GM23338 (cell line): ENCODE measurements at places on chromosomes 6 and 20.

DNA sequence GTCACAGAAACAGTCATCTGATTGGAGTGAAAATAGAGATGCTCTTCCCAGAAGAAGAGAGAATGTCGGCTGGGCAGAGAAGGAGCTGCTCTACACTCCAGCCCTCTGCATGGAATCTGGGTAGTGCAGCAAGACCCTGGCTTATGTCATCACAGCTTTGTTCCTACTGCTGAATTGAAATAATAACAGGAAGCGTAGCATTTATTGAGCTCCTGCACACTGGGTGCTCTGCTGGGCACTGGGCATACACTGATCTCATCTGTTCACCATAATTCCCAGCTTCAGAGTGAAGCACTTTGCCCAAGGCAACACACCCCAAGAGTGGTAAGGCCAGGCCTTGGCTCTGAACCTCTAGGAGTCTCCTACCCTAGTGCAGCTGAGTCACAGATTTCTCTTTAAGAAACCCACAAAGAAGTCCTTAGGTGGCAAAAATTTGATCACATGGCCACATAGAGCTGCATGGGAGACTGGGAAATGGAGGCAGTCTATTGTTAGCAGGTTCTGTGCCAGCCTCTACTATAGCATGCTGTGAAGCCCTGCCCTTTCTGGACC is 3.9 kb upstream of the SDCBP2 start:
- no peak for DNase-seq

DNA sequence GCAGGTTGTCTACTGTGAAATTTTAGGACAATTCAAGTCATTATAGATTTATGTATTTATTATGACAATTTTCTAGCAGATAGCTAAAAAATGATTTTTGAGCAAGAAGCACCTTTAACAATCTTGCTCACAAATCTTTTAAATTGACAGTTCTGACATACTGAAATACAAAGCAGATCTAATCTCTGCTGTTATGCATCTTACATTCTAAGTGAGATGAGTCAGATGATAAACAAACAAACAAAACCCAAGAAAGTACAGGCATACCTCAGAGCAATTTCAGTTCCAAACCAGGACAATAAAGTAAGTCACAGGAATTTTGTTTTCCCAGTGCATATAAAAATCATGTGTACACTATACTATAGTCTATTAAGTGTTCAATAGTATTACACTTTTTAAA is 430.7 kb upstream of the PTCHD4 start:
- DNase-seq, result no peak

DNA sequence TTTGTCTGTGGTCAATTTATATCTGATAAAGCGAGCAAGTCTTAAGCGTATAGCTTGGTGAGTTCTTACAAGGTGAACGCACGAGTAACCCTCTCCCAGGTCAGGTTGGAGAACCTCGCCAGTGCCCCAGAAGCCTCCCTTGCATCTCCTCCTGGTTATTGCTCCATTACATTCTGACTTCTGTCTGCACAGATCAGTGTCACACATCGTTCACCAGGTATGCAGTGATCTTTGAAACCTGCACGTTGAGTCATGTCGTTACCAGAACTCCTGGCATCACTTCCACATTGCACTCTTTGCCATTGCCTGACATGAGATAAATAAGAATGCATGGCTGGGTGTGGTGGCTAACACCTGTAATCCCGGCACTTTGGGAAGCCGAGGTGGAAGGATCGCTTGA is 44.2 kb downstream of the AKAP12 start:
- no peak for DNase-seq

DNA sequence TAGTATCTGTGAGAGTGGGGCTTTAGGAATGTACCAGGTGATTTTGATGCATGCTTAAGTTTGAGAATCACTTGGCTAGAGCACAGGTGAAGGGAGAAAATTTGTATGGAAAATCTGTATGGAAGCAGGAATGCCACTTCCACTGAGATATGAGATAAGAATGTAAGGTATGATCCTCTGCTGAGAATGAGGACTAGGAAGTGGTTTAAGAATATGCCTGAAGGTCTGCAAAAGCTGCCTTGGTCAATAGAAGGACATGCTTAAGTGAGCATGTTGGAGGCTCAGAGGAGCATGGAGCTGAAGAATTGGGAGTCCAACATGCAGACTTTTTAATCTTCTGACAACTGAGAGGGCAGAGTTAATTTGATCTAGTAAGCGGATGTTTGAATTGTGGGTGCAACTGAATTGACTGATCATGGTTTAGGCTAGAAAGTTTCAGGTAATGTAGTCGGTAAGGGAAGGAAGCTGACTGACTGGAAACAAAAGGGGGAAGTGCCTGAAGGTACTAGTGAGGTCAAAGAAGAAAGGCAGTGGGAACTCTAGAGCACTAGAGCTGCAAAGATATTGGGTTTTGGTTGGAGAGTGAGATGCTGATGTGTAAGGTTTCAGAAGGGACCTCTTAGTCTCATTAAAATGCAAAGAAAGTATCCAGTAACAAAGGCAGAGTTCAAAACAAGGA is 28.6 kb upstream of the NOTCH4 start:
- no peak for DNase-seq

GRCh38 chr20:16293590-16293989 is 279.7 kb downstream of the KIF16B start:
- DNase-seq, result no peak

- peak; percentile 77 for DNase-seq
Observed at GRCh38 chr6:137661601-137662000, 167.4 kb upstream of the OLIG3 start.
